ENCODE measurements at places on chromosomes 11 and 22. TPM values are rescaled to one million over a fixed set of nuclear protein-coding genes. Genes with fewer than 3 reads are reported as not detected.

Gene TOLLIP
- 31.7 TPM for polyA plus RNA-seq

GRCh38 chr22:18096823-18097222, 13.8 kb upstream of the TUBA8 start:
- no peak for DNase-seq

GRCh38 chr11:10551290-10551592, 10.3 kb upstream of the RNF141 start:
- DNase-seq: no peak

Gene RIBC2
- 1.8 TPM for polyA plus RNA-seq

- DNase-seq: no peak
Observed at GRCh38 chr22:46122980-46123693, 27.2 kb upstream of the PPARA start.

- DNase-seq: no peak
Observed at GRCh38 chr11:15938121-15938611, 418.2 kb downstream of the SOX6 start.

DNA sequence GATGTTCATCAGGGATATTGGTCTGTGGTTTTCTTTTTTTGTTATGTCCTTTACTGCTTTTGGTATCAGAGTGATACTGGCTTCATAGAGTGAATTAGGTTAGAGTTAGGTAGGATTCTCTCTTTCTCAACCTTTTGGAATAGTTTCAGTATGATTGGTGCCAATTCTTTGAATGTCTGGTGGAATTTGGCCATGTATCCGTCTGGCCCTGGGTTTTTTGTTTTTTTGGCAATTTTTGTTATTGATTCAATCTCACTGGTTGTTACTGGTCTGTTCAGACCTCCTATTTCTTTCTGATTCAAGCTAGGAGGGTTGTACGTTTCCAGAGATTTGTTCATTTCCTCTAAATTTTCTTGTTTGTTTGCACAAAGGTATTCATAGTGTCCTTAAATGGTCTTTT, 54.4 kb downstream of the ATXN10 start:
- DNase-seq: no peak

Gene RASL10A
- 2.5 TPM for polyA plus RNA-seq

Gene MIAT
- 0.33 TPM for polyA plus RNA-seq

Data from forelimb muscle (tissue), 1 donor.